Endothelial cell (in vitro differentiated cells): ENCODE measurements at places on chromosomes 2 and 18. TPM values are rescaled to one million over a fixed set of nuclear protein-coding genes. Genes with fewer than 3 reads are reported as not detected.

DNA sequence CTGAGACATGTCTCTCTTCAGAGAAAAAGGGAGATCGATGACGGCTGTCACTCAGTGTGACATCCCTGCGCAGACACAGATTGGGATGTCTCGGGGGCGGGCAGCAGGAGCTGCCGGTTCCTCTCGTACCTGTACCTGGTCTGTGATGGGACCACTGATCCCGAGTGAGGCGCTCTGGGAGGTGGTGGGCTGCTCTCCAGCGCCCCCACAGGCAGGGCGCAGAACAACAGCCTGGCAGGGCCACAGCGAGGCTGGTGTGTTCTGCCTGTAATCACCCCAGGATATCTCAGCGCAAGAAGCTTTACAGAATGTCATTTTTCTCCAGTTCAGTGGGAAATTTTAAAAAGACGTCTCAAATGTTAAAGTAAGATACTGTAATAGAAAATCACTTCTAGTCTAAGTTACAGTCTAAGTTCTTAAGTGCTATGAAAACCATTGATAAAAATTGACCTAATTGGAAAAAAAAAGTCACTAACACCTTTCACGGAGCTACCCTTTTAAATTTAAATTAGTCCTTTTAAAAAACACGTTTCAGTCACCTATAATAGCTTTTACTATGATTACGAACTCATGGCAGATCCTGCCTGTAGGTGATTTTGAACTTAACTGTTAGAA, 189.8 kb downstream of the SNTG2 start:
- peak; percentile 82 for DNase-seq

GRCh38 chr2:60405271-60405919, 148.1 kb downstream of the BCL11A start:
- no peak for DNase-seq

GRCh38 chr18:2913398-2914005, 66.7 kb downstream of the EMILIN2 start:
- no peak for DNase-seq

- DNase-seq, result no peak
These were observed 147.1 kb downstream of the PHLPP1 start for GRCh38 chr18:62862466-62862865.

DNA sequence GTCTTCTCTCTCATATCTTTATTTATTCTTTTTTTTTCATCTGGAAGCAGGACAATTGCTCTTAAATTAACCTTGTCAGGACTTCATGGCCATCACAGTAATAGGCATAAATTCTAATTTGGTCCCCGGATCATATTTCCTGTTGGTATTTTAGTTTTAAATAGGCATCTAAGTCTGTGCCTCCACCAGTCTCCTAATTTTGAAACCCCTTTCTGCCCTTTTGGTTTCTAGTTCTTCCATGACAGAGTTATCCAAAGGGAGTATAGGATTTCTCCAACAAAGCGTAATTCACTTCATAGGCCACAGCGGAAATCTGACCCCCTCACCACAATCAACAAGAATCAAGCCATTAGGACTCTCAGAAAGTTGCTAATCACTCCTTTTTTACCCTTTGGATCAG, 3.8 kb downstream of the EPHA4 start:
- no peak for DNase-seq

Gene TNFRSF11A
- total RNA-seq, result 89.9 TPM
